T-helper 17 cell (primary cell): ENCODE measurements at places on chromosomes 11 and 22. TPM values are rescaled to one million over a fixed set of nuclear protein-coding genes. Genes with fewer than 3 reads are reported as not detected.

The CSF2RB gene
- 5.1 TPM for total RNA-seq

The PIK3IP1 gene
- 388 TPM for total RNA-seq

The OR2AG2 gene
- total RNA-seq: not detected

The TEX54 gene
- not detected for total RNA-seq

The C11orf16 gene
- not detected for total RNA-seq

The TYR gene
- total RNA-seq: not detected

The CD3G gene
- 156 TPM for total RNA-seq

The CLNS1A gene
- 76.4 TPM for total RNA-seq

The CLMP gene
- total RNA-seq: 0.26 TPM

The LAYN gene
- 1.4 TPM for total RNA-seq

The VWCE gene
- total RNA-seq: 1.4 TPM

The KRTAP5-8 gene
- 0.37 TPM for total RNA-seq

The SCN3B gene
- total RNA-seq: not detected

The ZFPL1 gene
- 50.2 TPM for total RNA-seq

The CCDC87 gene
- 0.63 TPM for total RNA-seq

The MS4A15 gene
- total RNA-seq: not detected

The KCNK7 gene
- total RNA-seq: 5.7 TPM

The AQP11 gene
- total RNA-seq: 0.16 TPM

The SCUBE2 gene
- not detected for total RNA-seq

The FBLN1 gene
- total RNA-seq: 0.90 TPM

The MCHR1 gene
- total RNA-seq: not detected

The MYH9 gene
- 1,220 TPM for total RNA-seq

The CNTF gene
- total RNA-seq: 4.3 TPM

The CDC42BPG gene
- total RNA-seq: 4.0 TPM

The DMC1 gene
- total RNA-seq: not detected

The SLC22A12 gene
- total RNA-seq: not detected

The OR52I1 gene
- total RNA-seq: not detected

The MAP6 gene
- 0.12 TPM for total RNA-seq

The MMP12 gene
- not detected for total RNA-seq

The CWF19L2 gene
- 24.2 TPM for total RNA-seq

The SPCS2 gene
- total RNA-seq: 63.7 TPM

The CHADL gene
- total RNA-seq: 1.6 TPM

The MIOX gene
- not detected for total RNA-seq

The DUSP8 gene
- 79.5 TPM for total RNA-seq

The SLC15A3 gene
- 3.5 TPM for total RNA-seq

The NPAS4 gene
- not detected for total RNA-seq

The SLN gene
- not detected for total RNA-seq

The UBASH3B gene
- 23.6 TPM for total RNA-seq

The OAF gene
- 1.3 TPM for total RNA-seq

The LDHAL6A gene
- not detected for total RNA-seq

The PRRG4 gene
- not detected for total RNA-seq

The ADAMTS15 gene
- not detected for total RNA-seq

The MPZL2 gene
- total RNA-seq: 0.99 TPM

The SYT12 gene
- not detected for total RNA-seq

The CBLIF gene
- total RNA-seq: not detected

The POU2AF2 gene
- total RNA-seq: not detected

The SMIM35 gene
- 0.13 TPM for total RNA-seq

The RFPL1 gene
- total RNA-seq: not detected

The TMEM223 gene
- total RNA-seq: 5.7 TPM

The CARS1 gene
- 52.0 TPM for total RNA-seq

The MYOD1 gene
- not detected for total RNA-seq

The SIRT3 gene
- total RNA-seq: 17.1 TPM

The APOA5 gene
- not detected for total RNA-seq

The PAMR1 gene
- not detected for total RNA-seq

The MS4A12 gene
- not detected for total RNA-seq

The ISX gene
- total RNA-seq: not detected

The TENM4 gene
- total RNA-seq: 0.97 TPM

The PDGFB gene
- 2.8 TPM for total RNA-seq

The GLYAT gene
- total RNA-seq: not detected
